Bronchus fibroblast of lung (primary cell): ENCODE measurements at places on chromosomes 2 and 18. TPM values are rescaled to one million over a fixed set of nuclear protein-coding genes. Genes with fewer than 3 reads are reported as not detected.

Gene KIF5C
- total RNA-seq, result 0.45 and 0.50 TPM in 2 replicates

Gene COLEC12
- total RNA-seq, result 14.8 and 15.2 TPM in 2 replicates

Gene B3GNT7
- 0.15 and 0.50 TPM in 2 replicates for total RNA-seq

Gene HMSD
- total RNA-seq, result 0.45 and 0.50 TPM in 2 replicates

Gene COLEC11
- total RNA-seq, result 0.50 and 0.59 TPM in 2 replicates

Gene ACKR3
- total RNA-seq, result 0.15 TPM in 1 of 2 replicates, not detected in the other

Gene ABHD3
- 4.0 and 4.2 TPM in 2 replicates for total RNA-seq

Gene ZNF516
- total RNA-seq, result 17.0 and 19.3 TPM in 2 replicates

Gene SEMA4F
- 5.4 and 5.5 TPM in 2 replicates for total RNA-seq

Gene GPBAR1
- 0.17 TPM in 1 of 2 replicates, not detected in the other for total RNA-seq

Gene VIL1
- not detected in 2 replicates for total RNA-seq

Gene LONRF2
- total RNA-seq, result under 0.01 TPM in 2 replicates

Gene NETO1
- total RNA-seq, result 0.74 and 1.2 TPM in 2 replicates

Gene CABYR
- total RNA-seq, result 6.7 and 7.6 TPM in 2 replicates

Gene CMPK2
- total RNA-seq, result 0.30 and 0.50 TPM in 2 replicates

Gene ADCYAP1
- total RNA-seq, result 0.34 TPM in 1 of 2 replicates, not detected in the other

Gene ANO7
- total RNA-seq, result under 0.01 and 0.30 TPM in 2 replicates

Gene TEX44
- not detected in 2 replicates for total RNA-seq

Gene MIB1
- total RNA-seq, result 13.8 and 17.7 TPM in 2 replicates

Gene OSBPL1A
- 20.0 and 20.5 TPM in 2 replicates for total RNA-seq

Gene YES1
- total RNA-seq, result 103 and 111 TPM in 2 replicates

Gene EPHA4
- total RNA-seq, result 8.9 and 15.2 TPM in 2 replicates

Gene NLRC4
- total RNA-seq, result not detected in 2 replicates

Gene STPG4
- not detected in 2 replicates for total RNA-seq

Gene TSPYL6
- total RNA-seq, result not detected in 2 replicates

Gene THAP4
- total RNA-seq, result 49.8 and 62.0 TPM in 2 replicates

Gene KCTD1
- 9.6 and 10.3 TPM in 2 replicates for total RNA-seq

Gene VWA3B
- total RNA-seq, result not detected in 2 replicates

Gene EGR4
- not detected in 2 replicates for total RNA-seq

Gene POTEC
- not detected in 2 replicates for total RNA-seq

Gene HOXD8
- not detected in 2 replicates for total RNA-seq
